ENCODE measurements at places on chromosomes 12 and 14.

DNA sequence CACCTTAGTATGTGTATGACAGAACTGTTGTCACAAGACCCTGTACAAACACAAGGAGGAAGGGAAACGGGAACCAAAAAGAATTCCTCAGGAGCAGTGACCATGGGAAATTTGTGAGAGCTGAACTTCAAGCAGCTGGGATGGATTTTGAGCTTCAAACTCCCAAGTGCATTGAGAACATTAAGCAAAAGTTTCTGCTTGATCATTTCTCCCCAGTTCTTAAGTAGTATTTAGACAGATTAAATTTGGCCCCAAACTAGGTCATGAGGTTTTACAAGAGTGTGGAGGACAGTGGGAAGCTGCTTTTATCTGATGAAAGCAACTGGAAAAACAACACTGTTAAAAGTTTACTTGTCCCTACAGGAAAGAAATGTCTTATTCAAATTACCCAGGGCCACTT, 206.0 kb upstream of the DCN start:
- DNase-seq = no peak

GRCh38 chr14:83071888-83072501, 1538.3 kb upstream of the SEL1L start:
- peak; percentile 26 for DNase-seq

DNA sequence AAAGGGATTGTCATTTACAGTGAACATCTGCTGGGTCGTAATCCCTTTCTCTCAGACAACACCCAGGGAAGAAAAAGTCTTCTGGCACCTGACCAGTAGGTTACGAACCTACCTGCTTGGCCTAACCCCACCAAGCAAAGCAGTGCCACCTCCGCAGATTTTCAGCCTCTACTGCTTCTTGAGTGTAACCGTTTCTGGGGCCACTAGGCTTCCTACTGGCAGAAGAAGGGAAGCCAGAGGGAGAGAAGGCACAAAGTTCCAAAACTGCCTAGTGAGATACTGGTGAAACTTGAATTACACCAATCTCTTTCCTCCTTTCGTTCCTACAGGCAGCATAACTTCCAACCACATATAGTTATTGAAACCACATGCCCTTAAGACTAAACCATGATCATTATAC, 383.6 kb downstream of the BCAT1 start:
- no peak for DNase-seq

- DNase-seq = no peak
Measured at GRCh38 chr14:41607966-41608663, 1.4 kb downstream of the LRFN5 start.

DNA sequence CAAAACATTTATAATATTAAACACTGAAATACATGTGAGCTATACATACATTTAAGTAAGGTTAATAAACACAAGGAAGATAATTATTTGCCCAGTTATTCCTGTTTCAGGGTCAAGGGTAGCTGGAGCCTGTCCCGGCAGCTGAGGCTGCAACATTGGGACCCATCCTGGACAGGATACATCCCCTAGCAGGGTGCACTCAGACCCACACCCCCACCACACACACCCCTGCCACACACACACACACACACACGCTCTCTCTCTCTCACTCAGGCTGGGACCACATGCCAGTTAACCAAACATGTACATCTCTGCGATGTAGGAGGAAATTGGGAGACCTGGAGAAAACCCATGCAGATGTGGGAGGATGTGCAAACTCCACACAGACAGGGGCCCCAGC, 112.6 kb upstream of the TMCC3 start:
- no peak for DNase-seq

- DNase-seq = peak; percentile 84
Measured at GRCh38 chr14:96090441-96091148, 51.4 kb downstream of the C14orf132 start.

GRCh38 chr12:125194987-125195386, 129.8 kb downstream of the AACS start:
- no peak for DNase-seq

DNA sequence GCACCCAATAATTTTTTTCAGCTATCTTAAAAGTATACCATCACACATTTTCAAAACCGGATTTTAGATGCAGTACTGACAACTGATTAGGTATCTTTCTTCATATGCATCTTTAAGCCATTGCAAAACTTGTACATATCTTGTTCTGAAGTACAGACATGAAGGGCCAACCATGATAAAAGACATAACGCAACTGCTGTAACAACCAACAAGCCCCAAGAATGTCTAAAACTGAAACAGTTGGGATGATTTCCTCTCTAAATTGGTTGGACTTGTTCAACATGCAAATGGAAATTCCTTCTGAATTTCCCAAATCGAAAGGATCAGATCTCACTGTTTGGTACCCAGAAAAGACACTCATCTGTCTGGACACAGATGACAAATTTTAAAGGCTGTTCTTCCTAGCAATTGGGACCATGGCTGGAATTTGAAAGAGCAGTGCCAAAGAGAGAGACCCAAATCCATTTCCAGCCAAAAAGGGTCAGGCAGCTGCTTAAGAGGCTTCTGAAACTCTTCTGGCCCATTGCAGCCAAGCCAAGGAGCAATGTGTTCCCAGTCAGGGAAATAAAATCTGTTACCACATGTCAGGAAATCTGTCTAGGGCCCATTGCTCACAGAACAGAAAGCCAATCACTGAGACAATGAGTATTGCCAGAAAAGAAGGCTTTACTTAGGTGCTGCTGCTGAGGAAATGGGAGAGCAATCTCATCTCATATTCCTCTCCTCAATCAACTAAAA, 1122.4 kb upstream of the USP15 start:
- DNase-seq = no peak

DNA sequence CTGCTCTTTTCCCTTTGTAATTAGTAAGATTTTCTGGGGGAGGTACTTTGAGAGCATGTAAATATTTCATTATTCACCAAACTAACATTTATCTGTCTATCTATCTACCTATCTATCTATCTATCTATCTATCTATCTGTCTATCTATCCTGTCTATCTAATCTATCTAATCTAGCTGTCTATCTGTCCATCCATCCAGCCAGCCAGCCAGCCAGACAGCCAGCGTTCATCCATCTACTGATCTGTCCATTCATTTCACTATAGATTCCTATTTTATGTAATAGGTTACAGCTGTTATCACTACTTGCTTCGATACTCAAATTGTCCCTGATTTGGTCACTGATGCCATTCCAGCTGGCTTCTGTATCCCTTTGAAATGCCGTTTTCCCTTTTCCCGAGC, 67.9 kb downstream of the PRMT8 start:
- DNase-seq = no peak

- no peak for DNase-seq
Measured at GRCh38 chr12:33245434-33245833, 194.2 kb downstream of the SYT10 start.

- peak; percentile 46 for DNase-seq
Measured at GRCh38 chr12:52884526-52885293, 20.2 kb downstream of the KRT8 start.

- DNase-seq = no peak
Measured at GRCh38 chr12:44286336-44286735, 450.5 kb downstream of the TMEM117 start.

DNA sequence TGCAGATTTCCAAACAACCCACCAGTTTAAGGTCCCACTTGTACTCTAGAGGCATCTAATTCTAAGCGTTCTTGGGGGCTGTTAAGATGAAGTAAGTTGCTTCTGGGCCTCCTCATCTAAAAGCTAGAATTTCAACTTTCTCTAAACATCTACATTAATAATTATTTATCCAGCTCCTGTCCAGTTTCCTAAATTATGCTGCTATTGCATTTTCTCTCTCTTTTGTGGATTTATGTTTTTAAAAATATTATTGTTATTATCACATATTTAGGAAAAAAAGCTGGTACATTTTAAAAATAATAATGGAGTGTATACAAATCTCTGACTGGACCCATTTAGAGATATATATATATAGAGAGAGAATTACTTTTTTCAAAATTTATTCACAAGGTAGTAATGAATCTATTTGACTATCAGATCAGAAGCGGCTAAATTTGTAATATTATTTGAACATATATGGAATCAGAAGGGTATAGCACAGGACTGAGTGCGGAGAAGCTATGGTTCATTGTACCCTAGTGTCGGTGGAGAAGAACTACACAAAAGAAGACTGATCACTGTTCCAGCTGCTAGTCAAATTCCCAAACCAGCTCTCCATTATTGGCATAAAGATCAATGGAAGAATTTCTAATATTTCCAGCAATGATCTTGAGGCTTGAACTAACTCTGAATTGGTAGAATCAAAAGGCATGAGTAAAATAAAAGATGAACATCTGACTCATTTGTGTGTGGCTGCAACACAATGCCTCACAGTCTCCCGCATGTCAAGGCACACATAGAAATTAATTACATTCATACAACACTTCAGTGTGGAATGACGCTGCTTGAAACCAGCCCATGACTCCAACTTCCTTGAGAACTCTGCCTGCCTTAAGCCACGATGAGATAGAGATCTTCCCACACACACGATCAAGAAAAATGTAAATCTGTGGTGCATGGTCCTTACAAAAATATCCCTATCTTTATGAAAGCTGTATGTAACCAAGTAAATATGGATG, 433.4 kb upstream of the OR4E1 start:
- no peak for DNase-seq

- DNase-seq = peak; percentile 14
Measured at GRCh38 chr12:126191031-126191891, 1126.0 kb downstream of the AACS start.

DNA sequence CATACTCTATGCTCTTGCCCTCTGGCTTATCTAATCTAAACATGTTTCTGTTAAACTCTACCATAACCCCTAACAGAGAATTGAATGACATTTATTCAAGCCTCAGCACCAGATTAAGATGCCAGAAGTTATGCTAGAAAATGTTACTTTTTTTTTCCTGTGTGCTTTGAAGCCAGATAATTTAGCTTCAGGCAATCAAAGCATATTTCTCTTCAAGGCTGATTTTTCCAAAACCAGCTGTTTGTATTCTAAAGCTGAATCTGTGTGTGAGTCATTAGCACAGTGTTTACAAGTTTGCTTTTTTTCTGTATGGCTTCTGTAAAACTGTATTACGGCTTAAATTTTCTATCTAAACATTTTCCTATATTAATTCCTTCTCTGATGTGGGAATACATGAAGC, 326.1 kb downstream of the FSCB start:
- no peak for DNase-seq

GRCh38 chr12:129772501-129773493, 131.0 kb downstream of the TMEM132D start:
- no peak for DNase-seq
